ENCODE measurements at places on chromosomes 7 and 10. TPM values are rescaled to one million over a fixed set of nuclear protein-coding genes. Genes with fewer than 3 reads are reported as not detected.

- peak; percentile 83 for DNase-seq
These were observed 1.7 kb downstream of the KLF6 start for GRCh38 chr10:3783316-3783681.

DNA sequence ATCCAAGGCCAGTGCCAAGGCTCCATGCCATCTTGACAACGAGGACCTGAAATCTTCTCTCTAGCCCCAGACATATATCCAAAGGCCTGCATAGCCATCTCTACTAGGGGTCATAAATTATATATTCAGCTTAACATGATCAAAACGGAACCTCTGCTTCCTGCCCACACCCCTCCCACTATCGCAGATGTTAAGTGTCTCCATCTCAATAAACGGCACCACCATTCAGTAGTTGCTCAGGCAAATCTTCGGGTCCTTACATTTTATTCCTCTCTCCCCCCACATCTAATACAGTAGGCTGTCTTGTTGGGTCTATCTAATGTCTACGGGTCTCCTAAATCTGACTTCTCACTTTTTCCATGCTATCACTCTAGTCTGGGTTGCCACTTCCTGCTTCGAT is 201.1 kb upstream of the PLXNA4 start:
- DNase-seq, result no peak

ADRB1 gene
- total RNA-seq, result 0.72 TPM

GRCh38 chr7:123864966-123865365 is 20.0 kb downstream of the HYAL4 start:
- DNase-seq, result no peak

GRCh38 chr10:119326167-119326566 is 118.8 kb downstream of the GRK5 start:
- DNase-seq, result no peak

PIP gene
- total RNA-seq, result 0.47 TPM

DNA sequence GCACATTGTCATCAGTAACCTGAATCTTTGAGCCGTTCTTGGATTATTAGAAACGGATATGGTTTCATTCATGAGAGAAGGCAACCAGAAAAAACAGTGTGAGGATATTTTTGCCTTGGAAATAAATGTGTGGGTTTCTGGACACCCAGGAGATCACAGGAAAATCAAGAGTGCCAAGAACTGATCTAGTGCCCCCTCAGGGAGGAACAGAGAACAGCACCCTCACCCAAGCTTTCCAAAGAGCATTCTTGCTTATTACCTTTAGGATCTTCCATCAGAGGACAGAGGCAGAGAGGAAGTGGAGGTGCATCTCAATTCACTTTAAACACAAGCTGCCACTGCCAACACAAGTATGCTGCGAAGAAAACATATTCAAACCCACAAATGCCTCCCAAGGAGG is 851.5 kb upstream of the COBL start:
- no peak for DNase-seq

DNA sequence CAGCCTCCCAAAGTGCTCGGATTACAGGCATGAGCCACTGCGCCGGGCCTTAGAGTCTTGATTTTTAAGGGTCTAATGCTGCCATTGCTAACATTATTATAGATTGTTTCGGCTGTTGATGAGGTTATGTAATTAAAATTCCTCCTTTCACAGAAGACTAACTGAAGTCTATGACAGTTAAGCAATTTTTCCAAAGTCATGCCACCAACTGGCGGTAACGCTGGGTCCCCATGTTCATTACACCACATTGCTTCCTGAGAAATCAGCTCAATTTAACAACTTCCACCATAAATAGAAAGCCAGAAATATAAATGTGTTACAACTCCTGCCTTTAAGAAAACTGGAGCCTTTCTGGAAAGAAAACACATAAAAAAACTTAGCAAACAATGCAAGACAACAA is 3.5 kb downstream of the ERLIN1 start:
- no peak for DNase-seq

DNA sequence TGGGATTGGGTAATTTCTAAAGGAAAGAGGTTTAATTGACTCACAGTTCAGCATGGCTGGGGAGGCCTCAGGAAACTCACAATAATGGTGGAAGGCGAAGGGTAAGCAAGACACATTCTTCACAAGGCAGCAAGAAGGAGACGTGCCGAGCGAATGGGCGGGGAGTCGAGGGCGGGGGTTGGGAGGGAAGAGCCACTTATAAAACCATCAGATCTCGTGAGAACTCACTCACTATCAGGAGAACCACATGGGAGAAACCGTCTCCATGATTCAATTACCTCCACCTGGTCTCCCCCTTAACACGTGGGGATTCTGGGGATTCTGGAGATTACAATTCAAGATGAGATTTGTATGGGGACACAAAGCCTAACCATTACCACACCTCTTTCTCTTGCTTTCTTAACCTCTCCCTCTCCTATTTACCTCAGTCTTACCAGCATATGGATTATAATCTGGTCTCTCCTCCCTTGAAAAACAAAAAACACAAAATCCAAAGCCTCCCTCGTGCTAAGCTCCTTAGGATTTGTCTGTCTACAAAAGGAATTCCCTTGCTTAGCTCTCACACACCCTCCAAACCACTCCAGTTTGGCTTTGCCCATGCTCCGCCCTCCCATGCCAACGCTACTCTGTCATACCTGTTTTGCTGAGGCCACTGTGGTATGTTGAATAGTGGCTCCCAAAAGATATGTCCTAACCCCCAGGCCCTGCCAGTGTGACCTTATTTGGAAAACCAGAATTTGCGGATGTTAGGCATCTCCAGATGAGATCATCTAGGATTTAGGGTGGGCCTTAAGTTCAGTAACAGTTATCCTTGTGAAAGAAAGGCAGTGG is 19.6 kb upstream of the EFCAB10 start:
- DNase-seq, result no peak

- no peak for DNase-seq
These were observed 32.6 kb upstream of the NME8 start for GRCh38 chr7:37815671-37816371.

DNA sequence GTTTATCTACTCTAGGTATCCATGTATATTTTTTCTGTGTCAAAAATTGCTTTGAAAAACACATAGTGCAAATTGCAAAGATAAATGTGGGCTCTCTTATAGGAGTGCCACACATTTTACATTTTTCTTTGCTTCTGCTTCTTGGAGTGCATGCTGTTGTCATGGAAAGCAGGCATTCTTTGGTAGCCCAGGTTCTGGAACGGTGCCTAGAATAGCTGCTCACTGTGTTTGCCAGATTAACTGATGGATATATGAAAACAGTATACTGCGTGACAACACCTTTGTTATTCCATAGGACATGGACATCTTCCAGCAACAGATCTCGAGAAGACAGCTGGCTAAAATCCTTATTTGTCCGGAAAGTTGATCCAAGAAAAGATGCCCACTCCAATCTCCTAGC is 13.4 kb downstream of the NIPSNAP2 start:
- DNase-seq, result no peak

All from kidney (tissue), 22 donors.